ENCODE measurements at places on chromosomes 3 and 15.

GRCh38 chr15:65841121-65841930 is 28.0 kb upstream of the RAB11A start:
- DNase-seq = no peak

DNA sequence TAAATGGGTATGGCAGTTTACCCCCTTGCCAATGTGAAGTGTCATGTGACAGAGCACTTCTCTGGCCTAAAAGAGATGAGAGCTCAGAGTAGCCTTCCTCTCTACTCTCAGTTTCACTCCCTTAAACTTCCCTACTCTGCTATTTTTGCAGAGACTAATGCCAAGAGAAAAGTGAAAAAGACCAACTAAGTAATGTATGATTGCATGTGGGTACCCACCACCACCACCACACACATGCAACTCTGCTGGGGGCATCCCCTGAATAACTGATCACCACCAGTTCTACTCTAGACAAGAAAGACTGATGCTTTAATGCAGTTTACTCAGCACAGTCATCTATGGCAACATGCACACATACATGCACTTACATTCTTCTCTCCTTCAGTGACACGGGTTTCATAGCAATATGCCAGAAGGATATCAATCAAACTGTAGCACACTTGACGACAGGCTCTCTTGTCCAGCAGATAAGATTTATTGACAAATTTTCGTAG is 31.3 kb downstream of the SHQ1 start:
- DNase-seq = no peak

DNA sequence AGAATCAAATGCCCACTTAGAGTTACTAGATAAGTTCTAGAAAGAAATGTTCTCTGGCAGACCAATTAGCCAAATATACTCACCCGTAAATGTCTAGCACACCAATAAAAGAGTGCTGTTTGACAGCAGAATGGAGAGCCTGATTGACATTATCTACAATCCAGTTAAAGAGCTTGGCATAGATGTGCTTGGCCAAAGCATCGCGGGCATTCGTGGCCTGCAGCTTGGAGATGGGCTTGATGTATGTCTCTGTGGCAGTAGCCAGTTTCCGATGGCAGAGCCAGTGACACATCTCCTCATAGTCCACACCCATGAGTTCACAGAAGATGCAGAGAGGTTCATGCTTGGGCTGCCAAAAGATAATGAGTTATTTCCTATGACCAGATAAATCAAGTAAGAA is 101.5 kb upstream of the MYO5C start:
- DNase-seq = no peak

DNA sequence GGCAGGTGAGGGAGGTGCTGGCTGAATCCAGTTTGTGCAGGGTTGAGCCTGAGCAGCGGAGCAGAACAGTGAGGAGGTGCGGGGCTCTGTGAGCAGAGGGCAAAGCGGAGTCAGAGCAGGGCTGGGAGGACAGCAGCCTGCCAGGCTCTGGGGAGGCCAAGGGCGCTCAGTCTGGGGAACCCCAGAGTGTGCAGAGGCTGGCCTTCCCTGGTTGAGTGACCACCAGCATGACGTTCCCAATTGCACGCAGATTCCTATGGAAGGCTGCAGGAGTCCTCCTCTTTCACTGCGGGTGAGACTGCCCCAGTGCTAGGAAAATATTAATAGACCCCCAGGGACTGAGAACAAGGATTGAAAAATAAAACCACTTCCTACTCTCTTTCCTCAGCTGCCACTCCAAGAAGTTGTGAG is 13.2 kb downstream of the MRAS start:
- no peak for DNase-seq

DNA sequence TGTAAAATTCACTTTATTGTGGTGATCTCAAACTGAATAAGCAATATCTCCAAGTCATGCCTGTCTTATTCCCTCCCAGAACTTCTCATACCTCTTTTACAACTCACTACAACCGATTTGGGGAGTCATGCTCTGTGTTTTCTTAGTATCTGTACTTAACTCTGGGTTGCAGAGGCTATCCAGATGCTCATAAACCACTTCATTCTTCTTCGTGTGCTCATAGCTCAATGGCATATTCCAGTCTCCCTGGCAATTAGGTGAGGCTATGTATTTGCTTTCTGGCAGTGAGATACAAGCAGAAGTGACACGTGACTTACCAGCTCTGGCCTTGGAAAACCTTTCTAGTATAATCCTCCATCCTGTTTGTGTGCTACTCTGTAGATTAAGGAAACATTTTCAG is 360.9 kb downstream of the ZNF385D start:
- no peak for DNase-seq
